ENCODE measurements at places on chromosomes 16 and 17.

GRCh38 chr17:70499067-70499786 is 329.9 kb downstream of the KCNJ2 start:
- DNase-seq: no peak

DNA sequence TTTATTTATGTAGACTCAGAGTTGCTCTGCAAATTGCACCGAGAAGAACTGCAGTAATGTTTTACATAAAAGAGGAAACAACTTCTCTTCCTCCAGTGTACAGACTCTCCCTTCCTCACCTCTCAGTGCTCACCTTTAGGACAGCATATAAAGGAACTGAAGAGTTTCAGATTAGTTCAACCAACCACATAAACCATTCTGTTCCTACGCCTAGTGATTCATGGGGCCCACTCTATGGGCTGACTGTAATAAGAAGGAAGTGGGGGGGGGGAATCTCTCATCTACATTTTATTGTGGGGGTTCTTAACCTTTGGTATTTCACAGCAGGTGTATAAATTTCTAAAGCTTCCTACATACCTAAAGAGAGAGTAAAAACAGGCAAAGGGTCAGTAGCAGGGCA is 18.3 kb downstream of the ZSWIM7 start:
- no peak for DNase-seq

- no peak for DNase-seq
Measured at GRCh38 chr17:14302091-14302430, 1.2 kb downstream of the HS3ST3B1 start.

DNA sequence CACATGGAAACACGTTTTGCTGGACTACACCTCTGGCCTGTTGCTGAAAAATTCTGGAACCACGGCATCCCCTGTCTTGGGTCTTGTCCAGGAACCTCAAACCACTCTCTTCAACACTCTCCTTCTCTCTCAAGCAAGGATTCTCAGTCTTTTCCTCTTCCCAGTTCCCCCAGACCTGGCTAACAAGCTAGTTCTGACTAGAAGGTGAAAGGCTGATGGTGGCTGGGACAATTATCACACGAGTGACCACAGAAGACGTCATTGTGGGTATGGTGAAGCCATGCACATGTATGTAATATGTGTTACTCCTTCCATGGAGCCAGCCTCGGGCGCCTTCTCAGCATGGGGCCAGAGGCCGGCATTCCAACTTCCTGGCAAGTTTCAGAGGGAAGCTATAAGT is 123.0 kb downstream of the CDYL2 start:
- no peak for DNase-seq

GRCh38 chr16:80723981-80724380 is 80.4 kb downstream of the CDYL2 start:
- no peak for DNase-seq

GRCh38 chr16:52755396-52755795 is 208.5 kb upstream of the TOX3 start:
- no peak for DNase-seq

DNA sequence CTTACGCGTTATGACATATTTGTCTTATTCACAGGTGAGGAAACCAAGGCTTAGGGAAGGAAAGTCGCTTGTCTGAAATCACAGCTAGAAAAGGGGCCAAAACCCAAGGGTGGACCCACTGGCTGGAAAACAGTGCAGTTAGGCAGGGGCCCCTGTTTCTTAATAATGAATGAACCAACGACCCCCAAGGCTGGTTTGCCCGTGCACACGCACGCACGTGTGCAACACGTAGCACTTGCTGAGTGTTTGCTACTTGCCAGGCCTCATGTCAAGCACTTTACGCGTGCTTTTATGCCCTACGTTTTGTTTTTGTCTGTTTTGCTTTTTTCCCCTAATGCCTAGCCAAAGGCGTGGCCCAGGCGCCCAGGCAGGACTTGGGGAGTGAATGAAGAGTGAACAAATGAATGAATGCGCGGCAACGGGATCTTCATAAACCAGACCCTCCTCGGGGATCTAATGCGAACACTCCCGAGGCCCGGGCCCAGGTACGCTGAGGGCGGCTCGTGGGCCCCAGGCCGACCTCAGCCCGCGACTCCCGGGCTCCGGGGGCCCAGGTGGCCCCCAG is 571 bp upstream of the USP10 start:
- DNase-seq: no peak

GRCh38 chr16:30418350-30419181 is 11.2 kb downstream of the ZNF771 start:
- no peak for DNase-seq

DNA sequence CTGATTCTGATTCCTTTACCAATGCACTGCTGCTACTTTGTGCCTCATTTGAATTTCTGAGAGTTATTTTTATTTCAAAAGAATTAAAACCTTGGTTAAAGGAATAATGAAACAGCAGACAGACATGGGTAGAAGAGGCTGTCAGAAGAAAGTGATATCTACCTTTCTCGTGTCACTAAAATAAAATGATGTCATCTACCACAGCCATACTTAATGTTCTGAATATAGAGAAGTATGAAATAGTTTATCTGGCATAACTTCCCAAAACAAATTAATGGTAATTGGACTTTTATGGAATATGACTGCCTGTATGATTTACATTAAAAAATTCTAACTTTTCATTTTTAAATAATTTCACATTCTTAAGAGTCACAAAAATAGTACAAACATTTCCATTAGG is 52.5 kb downstream of the EFCAB13 start:
- DNase-seq: no peak

GRCh38 chr17:50550661-50551432 is 3.9 kb downstream of the SPATA20 start:
- peak; percentile 80 for DNase-seq

GRCh38 chr17:64269687-64270649 is 6.9 kb upstream of the TEX2 start:
- no peak for DNase-seq

GRCh38 chr16:12582696-12583095 is 221.0 kb downstream of the CPPED1 start:
- DNase-seq: no peak

- no peak for DNase-seq
Measured at GRCh38 chr17:31527606-31528005, 136.1 kb downstream of the RAB11FIP4 start.

DNA sequence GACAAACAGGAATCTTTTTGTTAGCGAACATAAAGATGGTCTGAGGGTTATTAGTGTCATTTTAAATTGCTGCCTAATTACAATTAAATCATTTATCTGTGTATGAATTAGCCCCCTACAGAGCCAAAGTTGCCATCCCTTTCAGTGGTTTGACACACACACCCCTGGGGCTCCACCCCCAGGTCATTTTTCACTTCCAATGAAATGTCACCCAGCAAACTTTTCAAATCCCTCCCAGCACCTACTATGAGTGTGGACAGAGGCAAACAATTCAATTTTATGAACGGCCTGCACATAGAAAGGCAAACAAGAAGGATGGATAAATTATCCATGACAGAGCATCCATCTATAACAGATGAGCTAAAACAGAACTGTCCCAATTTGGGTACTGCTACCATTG is 2.4 kb downstream of the MYH10 start:
- DNase-seq: peak; percentile 42
